ENCODE measurements at places on chromosomes 3 and 15.

GRCh38 chr15:45314960-45315359 lies 62.9 kb downstream of the SLC28A2 start:
- DNase-seq: no peak

- DNase-seq: no peak
These were observed 16.0 kb upstream of the ZBBX start for GRCh38 chr3:167396075-167396474.

GRCh38 chr15:68080334-68080733 lies 26.2 kb downstream of the PIAS1 start:
- no peak for DNase-seq

DNA sequence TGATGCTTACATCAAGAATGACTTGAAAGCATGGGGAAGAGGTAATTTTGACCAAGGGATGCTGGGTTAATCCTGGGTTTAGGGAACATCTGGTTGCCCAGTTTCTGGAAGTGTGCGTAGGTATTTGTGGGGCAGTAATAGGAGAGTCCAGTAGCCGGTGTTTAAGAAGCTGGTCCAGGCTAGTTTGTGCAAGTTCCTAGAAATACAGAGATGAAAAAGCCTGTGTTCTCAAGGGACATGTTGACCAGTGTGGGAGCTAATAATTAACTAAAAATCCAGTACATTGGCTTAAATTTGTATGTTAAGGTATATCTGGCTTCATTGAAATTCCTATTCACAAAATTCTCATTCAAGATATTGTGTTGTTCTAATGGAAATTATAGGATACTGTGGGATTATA lies 51.2 kb downstream of the UBE2E2 start:
- DNase-seq: no peak

GRCh38 chr15:57196865-57197264 lies 179.4 kb upstream of the CGNL1 start:
- no peak for DNase-seq

- DNase-seq: no peak
These were observed 49.7 kb downstream of the SEMA5B start for GRCh38 chr3:122977746-122978466.

GRCh38 chr3:14162178-14162577 lies 16.2 kb downstream of the XPC start:
- no peak for DNase-seq

- no peak for DNase-seq
These were observed 175.4 kb downstream of the ANXA2 start for GRCh38 chr15:60222404-60222803.

DNA sequence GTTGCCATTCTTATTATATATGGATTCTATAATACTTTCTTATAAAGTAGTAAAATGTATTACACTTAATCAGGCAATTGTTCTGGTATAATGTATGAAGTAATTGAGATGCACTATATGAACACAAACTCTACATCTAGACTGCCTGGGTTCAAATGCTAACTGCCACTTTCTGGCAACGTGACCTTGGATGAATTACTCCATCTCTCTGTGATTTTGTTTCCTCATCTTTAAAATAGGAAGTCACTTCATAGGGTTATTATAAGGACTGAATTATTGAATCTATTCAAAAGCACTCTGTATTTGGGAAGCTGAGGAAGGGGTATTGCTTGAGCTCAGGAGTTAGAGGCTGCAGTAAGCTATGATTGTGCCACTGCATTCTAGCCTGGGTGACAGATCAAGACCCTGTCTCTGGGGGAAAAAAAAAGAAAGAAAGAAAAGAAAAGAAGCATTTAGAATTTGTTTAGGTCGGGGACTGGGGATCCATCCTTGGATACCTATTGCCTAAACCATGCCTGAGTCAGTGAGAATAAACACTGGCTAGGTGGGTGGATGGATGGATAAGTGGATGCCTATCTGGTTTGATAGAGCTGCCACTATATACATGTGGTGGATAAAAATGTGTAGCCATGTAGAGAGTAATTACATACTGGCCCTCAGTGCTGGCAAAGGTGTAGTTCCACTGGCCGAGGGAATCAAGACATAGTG lies 2.5 kb downstream of the TM4SF1 start:
- no peak for DNase-seq

GRCh38 chr15:83380682-83381081 lies 66.5 kb upstream of the SH3GL3 start:
- peak; percentile 14 for DNase-seq

DNA sequence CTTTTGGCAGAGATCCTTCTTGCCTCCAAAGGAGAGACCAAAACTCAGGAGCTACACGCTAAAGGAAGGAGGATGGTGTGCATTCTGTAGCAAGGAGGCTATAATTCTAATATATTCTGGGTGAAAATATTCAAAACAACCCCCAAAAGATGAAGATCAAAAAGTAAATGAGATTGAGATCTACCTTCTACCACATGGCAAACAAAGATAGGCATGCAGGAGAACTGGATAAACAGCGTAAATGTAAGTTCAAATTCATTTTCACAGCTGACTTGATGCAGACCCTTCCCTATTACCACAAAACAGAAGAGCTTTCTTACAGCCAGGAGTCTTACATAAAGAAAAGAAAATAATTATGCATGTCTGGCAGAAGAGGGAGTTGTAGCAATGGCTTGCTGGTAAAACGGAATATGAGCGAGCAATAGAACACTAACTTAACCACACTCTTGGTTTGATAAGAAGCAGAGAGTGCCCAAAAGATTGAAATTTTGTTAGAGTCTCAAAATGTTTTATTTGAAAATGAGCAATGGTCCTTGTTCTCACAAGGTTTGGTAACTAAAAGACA lies 272.7 kb downstream of the MECOM start:
- no peak for DNase-seq

DNA sequence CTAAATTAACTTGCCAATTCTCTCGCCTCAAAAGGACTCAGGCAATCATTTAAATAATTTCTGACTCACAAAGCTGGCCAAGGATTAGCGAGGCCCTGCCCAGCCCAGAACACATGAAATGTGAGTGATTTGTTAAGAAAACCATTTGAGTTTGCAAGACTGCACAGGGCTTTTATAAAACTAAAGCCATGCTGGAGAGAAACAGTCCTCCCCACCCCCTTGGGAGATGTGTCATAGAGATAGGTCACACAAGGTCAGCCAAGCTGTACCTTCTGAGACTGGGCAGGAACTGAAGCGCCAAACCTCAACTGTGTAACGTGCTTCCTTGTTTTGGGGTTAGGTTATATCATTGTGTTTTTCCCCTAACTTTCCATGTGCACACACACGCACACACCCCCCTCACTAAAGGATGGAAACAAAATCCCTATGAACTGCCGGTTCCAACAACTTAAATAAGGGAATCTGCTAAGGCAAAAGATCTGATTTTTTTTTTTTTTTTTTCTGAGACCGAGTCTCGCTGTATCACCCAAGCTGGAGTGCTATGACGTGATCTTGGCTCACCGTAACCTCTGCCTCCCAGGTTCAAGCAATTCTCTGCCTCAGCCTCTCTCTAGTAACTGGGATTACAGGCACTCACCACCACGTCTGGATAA lies 8.1 kb downstream of the SPATA12 start:
- peak; percentile 81 for DNase-seq

DNA sequence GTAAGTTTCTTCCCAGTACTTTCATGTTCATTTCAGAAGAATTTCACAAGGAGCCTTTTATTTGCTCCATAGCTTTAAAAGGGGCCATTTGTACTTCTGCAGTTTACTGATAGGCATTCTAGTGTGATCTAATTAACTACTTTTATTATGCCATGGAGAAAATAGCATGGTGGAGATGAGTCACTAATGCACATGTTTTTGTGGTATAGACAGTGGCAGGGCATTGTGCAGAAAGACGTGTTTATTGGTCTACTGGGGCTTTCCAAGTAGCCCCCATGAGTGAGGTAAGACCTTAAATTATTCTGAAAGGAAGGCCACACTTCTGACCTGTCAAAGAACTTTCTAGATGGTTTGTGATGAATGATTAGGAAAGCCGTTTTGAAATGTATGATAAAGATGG lies 810.0 kb upstream of the NR2F2 start:
- DNase-seq: no peak

GRCh38 chr3:10194328-10195071 lies 29.8 kb downstream of the IRAK2 start:
- no peak for DNase-seq

- DNase-seq: no peak
These were observed 71.4 kb downstream of the DUT start for GRCh38 chr15:48402427-48403177.

DNA sequence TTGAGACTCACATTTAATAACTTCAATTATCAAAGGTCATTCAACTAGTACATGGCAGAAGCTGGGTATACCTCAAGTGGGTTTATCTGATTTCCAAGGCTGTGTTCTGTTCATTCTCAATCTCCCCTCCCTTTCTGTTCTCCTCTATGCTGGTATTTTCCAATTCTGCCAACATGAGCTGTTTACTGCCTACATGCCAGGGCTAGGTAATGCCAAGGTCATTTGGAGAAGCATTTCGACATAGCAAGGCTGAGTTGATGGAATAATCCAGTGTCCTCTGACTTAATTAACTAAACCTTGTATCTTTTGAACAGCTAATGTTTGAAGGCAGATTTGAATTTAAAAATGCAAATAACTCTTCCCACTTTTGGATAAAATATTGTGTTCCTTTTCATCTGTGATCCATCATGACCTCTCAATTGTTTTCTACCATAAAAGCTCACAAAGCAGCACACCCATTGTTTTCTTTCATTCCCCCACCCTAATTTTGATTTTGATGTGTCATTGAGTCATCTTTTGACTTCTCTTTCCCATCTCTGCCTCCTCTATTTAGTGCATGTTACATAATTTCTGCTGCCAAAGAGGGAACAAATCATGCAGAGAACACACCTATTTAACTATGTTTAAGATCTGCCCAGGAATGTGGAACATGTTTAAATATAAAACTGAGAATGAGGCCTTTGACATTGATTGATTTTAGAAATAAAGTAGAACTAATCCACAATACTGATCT lies 308.8 kb upstream of the NR2E3 start:
- no peak for DNase-seq

- no peak for DNase-seq
These were observed 127.4 kb upstream of the HACD2 start for GRCh38 chr3:123712077-123712860.

GRCh38 chr3:156688632-156689452 lies 14.5 kb downstream of the TIPARP start:
- no peak for DNase-seq

GRCh38 chr15:57902155-57902554 lies 163.4 kb downstream of the ALDH1A2 start:
- DNase-seq: no peak

GRCh38 chr3:8663177-8664061 lies 18.8 kb upstream of the SSUH2 start:
- peak; percentile 7 for DNase-seq

GRCh38 chr3:169026543-169027182 lies 636.8 kb downstream of the MECOM start:
- DNase-seq: no peak

Measured in HL-60 (cell line).